Muscle of arm (tissue), 14 donors: ENCODE measurements at places on chromosomes 13 and 19. TPM values are rescaled to one million over a fixed set of nuclear protein-coding genes. Genes with fewer than 3 reads are reported as not detected.
A peak's percentile ranks its signal among the peaks of the same experiment; 100 is the strongest.

DNA sequence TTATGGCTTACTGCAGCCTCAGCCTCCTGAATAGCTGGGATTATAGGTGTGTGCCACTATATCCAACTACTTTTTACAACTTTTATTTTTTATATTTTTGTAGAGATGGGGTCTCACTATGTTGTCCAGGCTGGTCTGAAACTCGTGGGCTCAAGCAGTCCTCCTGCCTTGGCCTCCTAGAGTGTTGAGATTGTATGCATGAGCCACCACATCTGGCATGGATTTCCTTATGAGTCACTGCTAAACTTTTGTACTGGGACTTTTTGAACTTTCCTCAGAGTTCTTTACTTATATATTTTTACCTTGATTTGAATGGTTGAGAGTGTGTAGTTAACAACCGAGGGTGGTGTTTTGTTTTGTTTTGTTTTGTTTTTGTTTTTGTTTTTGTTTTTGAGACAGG, 33.4 kb downstream of the DNAJC3 start:
- DNase-seq: no peak

- DNase-seq: no peak
These were observed 3.5 kb downstream of the FFAR2 start for GRCh38 chr19:35451338-35452096.

GRCh38 chr13:33496336-33496735, 210.8 kb upstream of the STARD13 start:
- no peak for DNase-seq

- DNase-seq: no peak
These were observed 92.3 kb downstream of the ANKRD10 start for GRCh38 chr13:110822669-110822945.

GRCh38 chr13:98839856-98840769, 87.6 kb upstream of the SLC15A1 start:
- peak; percentile 40 for DNase-seq

DNA sequence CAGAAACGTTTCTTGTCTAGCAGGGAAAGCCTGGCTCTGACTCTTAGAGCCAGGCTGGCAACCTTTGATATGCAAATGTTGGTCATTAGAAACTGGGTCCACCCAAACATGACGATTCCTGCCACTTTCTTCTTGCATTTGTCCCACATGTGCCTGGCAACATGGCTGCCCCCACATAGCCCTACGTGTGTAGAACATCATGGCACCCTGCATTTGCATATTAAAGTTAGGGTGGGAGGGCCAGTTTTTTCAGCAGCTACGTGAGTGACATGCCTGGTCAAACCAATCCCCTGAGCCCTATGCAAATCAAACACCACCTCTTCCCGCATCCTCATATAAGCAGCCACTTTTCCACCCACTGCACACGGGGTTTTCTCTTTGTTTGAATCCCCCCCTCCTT, 95.0 kb downstream of the LIG4 start:
- no peak for DNase-seq

GRCh38 chr13:36834299-36834698, 15.3 kb downstream of the RFXAP start:
- no peak for DNase-seq

Gene KLK4
- polyA plus RNA-seq: not detected

Gene KLF1
- 0.21 TPM for polyA plus RNA-seq

Gene SIRT2
- 106 TPM for polyA plus RNA-seq

Gene NALCN
- 0.26 TPM for polyA plus RNA-seq
